GM12864 (cell line): ENCODE measurements at places on chromosomes 3 and 15.

DNA sequence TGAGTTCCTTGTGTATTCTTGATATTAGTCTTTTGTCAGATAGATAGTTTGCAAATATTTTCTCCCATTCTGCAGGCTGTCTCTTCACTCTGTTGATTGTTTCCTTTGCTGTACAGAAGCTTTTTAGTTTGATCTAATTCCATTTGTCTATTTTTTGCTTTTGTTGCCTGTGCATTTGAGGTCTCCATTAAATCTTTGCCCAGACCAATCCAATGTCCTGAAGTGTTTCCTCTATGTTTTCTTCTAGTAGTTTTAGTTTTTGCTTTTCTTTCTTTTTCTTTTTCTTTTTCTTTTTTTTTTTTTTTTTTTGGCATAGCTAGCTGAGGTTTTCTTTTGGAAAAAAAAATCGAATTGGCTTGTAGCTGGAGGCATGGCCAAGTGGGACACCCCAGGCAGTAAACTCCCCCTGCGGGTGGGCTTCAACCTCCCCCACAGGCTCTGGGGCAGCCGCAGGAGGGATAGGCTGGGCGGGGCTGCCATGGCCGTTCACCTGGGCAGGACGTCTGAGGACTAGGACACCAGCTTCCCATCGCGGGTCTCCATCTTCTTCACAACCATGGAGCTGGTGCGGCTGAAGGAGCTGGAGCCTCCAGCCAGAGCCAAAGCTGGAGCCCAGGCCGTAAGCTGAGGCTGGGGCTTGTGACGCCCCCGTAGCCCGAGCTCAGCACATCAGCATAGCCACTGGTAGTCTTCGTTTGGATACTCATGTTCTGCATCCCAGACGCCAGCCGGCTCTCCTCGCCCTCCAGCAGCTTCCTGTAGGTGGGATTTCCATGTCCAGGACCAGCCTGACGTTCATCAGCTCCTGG, 16.2 kb upstream of the PSTPIP1 start:
- DNase-seq = no peak

DNA sequence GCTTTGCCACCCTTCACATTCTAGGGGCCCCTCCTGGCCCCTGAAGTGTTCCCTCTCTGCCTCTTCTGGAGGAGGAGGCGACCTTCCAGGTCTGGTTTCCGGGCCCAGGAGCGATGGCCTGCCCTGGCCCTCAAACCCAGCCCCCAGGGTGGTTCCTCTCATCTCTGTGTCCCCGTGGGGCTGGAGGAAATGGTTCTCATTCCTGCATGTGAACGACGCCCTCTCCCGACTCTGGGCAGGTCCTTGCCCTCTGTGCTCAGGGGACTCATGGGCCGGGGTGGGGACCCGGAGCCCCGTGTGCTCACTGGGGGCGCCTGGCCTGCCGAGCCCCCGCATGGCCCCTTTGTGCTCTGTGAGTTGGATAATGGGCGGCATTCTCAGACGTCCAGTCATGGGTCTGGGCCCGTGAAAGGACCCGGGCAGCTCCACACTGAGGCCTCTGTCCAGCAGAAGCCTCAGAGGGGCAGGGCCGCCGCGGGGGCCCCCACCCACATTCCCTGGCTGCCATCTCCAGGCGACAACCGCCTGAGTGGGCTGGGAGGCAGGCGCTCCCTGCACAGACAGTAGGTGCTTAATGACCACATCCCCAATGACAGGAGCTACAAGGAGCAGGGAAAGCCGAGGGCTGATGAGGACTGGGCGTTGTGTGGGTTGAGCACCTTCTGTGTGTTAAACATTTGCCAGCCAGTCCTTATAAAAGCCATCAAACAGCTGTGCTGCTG, 5.5 kb upstream of the PLXND1 start:
- no peak for DNase-seq

- DNase-seq = no peak
Observed at GRCh38 chr3:39558775-39559306, 91.4 kb downstream of the MOBP start.

- no peak for DNase-seq
Observed at GRCh38 chr3:182735672-182736071, 57.6 kb upstream of the ATP11B start.

DNA sequence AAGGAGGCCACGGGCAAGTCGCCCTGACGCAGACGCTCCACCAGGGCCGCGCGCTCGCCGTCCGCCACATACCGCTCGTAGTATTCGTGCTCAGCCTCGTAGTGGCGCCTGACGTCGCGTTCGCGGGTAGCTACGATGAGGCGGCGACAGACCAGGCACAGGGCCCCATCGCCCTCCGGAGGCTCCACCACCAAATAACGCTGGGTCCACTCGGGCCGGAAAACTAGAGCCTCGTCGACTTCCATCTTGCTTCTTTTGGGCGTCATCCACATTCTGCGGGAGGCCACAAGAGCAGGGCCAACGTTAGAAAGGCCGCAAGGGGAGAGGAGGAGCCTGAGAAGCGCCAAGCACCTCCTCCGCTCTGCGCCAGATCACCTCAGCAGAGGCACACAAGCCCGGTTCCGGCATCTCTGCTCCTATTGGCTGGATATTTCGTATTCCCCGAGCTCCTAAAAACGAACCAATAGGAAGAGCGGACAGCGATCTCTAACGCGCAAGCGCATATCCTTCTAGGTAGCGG, at the start of gene EPM2AIP1:
Gene EPM2AIP1, minus strand, starts transcription at position 326 of the 520 bp plus-strand sequence. Its CDS starts 54 bp downstream, at position 272.
- peak; percentile 35 for DNase-seq

- DNase-seq = no peak
Observed at GRCh38 chr3:102129760-102130608, 280.7 kb downstream of the NFKBIZ start.

GRCh38 chr15:42456531-42456930, 34.4 kb downstream of the ZNF106 start:
- DNase-seq = no peak

- no peak for DNase-seq
Observed at GRCh38 chr15:29788433-29789034, 33.7 kb downstream of the TJP1 start.
